Stimulated activated CD4-positive, alpha-beta T cell treated with anti-CD3 and anti-CD28 coated beads, Interleukin-4, amount 100 ng/mL, for 48 hours (primary cell): ENCODE measurements at places on chromosomes 4 and X.

DNA sequence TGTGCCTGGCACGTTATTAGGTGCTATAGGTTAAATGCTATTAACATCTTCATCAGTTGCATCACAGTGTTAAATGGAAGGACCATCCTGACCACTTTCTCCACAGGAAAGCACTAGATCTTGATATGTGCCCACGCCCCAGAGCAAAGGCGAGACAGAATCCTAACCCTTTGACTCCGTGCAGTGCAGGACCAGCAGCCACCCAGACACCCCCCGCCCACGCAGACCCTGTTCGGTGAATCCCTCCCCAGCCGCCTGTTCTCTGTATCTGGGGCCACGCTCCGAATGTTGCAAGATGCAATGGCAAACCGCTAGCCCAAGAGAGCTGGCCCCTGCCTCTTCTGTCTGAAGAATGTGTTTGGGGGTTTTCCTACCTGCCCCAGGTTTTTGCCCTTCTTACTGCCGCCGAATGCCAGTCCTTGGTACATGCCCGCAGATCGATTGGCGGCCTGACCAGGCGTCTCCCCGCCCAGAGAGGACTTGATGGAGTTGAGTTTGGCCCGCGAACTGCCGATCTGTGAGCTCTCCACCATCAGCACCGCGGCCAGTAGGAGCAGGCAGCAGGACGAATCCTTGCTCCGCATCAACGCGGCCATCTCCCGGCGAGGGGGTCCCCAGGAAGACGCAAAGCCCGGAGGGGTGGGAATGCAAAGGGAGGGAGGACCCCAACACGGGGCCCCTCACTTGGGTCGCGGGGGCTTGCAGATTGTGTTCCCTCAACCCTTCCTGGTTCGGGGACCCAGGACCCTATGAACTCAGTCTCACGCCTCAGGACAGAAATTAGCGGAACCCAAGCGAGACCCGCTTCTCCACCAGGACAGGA lies 906 bp downstream of the DKK2 start:
- DNase-seq: no peak

DNA sequence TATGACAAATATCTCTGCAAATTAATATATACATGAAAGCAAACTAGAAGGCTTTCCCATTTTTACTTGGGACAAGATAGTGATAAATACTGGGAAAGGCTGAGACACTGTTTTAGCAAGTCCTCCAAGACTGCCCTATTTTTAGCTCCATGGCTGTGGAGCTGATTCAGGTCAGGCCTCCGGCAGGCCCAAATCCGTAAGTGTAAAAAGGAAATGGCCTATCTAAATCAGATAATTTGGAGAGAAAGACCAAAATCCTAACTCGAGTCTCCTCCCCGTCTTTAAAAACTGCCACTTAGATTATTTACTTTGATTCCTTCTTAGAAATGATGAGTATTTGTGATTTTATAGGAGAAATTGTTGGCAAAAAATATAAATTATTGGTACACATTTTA lies 2.9 kb downstream of the OTUD4 start:
- DNase-seq: no peak

- no peak for DNase-seq
These were observed at the start of gene ITGB1BP2 for GRCh38 chrX:71301195-71301924. ITGB1BP2 (plus strand) TSS chrX:71301750; CDS start chrX:71301807, 57 bp downstream.

DNA sequence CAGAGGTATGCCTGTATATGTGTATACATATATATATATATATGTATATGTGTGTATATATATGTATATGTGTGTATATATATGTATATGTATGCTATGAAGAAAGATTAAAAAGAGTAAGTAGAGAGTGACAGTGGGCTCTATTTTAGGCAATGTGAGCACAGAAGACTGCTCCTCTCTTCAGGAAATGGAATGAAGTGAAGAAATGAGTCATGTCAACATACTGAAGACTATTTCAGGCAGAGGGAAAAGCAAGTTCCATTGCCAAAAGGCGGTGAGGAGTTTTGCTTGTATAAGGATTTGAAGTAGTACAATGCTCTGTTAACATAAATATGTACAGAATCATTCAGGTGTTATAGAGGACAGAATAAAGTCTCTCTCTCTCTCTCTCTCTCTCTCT lies 773.2 kb upstream of the FTHL17 start:
- no peak for DNase-seq

DNA sequence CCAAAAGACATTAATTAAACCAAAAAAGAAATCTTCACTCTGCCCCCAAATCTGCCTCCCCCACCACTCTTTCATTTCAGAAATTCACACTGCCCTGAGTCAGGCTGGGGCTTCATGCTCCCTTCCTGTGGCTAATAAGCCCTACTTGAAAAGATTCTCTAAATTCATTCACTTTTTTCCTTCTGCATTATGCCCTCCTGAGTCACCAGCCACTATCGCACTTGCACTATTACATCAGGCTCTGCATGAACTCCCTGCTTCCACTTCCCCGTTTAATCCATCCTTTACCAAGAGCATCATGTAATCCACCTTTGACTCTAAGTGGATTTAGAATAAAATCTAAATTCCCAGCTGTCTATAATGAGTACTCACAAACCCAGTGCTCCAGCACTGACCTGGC lies 295.4 kb upstream of the KLF3 start:
- DNase-seq: no peak

DNA sequence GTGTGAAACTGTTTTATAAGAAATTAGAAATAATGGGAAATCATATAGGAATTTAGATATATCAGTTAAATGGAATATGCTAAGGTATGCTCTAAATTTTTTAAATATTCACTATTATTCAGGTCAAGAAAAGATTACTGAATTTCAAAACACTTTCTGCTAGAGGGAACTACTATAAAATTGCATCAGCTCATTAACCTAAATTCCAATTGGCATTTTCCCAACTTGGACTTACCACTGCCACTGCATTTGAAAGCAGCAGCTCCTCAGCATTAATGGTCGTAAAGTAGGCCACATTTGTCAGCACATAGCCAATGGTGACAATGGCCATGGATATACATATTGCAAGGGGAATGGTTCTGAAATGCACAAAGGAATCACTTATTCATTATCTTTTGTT lies 57.3 kb downstream of the SLC7A11 start:
- DNase-seq: no peak

- no peak for DNase-seq
These were observed 15.0 kb upstream of the SULT1B1 start for GRCh38 chr4:69775321-69775867.

DNA sequence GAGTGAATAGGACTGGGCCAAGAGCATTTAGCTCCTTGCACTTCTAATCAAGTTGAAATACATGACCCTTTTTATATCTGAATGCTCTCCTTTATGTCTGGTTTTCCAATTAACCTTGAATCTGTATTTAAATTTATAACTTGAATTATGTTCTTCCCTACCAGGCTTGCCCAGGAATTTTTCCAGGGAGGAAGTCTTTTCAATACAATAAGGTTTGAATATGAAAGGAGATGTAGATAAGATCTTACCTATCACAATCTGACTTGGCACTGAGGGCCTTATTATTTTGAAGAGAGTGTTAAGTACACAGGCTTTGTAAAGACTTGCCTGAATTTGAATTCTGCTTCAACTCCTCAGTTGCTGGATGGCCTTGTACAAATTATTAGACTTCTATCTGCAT lies 555.7 kb downstream of the PCDH7 start:
- DNase-seq: no peak

GRCh38 chr4:55303760-55304165 lies 42.3 kb upstream of the SRD5A3 start:
- DNase-seq: no peak

DNA sequence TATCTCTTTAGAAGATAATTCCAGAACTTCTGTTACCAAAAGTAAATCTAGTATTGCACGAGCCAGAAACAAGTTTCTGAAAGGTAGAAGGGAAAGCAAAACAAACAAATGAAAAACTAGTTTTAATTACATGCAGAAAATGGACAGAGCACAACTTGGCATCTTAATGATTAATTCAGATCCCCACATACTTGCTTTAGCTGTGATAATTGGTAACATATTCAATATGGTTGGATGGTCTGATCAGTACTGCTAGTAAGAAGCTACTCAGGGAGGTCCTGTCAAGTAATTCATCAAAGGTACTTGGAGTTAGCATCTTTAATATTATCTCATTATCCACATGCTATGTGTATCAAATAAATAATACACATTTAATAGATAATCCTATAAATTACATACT lies 204.3 kb downstream of the TRAM1L1 start:
- no peak for DNase-seq

GRCh38 chr4:151665022-151665784 lies 95.6 kb downstream of the GATB start:
- DNase-seq: no peak

DNA sequence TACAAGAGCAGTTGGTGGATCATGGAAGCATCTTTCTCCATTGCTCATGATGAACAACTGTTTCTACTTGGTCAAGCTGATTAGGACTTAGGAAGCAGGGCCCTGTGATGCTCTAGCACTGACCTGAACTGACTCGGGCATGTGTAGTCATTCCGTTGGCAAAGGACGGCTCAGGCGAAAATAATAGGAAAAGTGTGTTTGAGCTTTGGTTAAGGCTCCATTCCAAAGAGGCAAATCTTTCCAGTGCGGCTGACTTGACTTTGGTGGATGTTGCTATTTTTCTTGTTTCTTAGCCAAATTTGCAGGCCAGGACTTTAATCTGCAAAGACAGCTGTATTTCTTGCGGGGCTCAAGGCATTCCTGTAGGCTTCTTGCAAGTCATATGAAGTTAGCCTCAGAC lies 39.5 kb downstream of the ZNF518B start:
- DNase-seq: no peak

DNA sequence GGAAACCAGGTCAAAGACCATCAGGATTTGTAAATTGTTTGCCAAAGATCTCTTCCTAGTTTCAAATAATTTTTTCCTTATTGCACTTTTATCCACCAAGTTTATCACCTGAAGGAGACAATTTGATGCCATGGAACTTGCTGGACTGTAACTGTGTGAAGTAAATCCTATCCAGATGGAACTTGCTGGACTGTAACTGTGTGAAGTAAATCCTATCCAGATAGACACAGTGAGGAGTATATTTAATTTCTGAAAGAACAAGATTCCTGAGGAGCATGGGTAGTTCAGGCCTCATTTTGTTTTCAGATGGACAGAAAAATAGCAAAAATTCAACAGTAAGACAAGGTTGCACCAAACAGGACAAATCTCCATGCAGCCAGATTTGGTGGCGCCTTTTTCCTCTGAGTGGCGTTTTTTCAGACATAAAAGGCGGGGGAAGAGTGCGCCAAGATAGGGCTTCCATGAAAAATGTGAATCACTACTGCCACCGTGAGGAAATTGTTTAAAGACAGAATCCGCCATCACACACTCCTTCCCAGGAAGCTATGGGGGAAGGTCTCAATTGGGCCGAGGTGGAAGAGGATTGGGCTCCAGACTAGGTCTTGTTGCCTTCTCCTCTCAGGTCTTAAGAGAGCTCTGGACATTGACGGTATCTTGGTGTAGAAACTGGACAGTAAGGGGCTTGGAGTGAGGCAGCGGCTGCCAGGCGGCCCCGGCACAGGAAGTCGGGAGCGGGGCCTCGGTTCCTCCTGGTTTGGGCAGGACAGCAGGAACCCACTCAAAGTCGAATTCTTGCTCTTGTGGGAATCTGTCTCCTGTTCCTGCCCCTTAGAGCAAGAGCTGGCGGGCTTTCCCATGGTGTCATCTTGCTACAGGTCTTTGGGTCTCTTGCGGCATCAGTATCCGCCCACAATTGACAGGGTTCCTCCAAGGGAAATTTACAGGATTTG lies 234.7 kb downstream of the OR13H1 start:
- DNase-seq: no peak

DNA sequence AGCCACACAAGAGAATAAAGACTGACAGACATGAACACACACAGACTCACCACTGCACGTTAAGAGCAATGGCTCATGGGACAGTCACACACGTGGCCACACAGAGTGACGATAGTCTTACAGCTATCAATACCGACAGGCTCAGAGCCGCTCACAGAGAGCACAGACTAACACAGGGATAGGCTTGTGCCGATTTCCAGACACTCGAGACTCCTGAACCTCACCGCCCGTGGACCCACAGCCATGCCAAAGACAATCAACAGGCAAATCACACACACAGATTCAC lies 716 bp upstream of the SLC38A5 start:
- DNase-seq: no peak

DNA sequence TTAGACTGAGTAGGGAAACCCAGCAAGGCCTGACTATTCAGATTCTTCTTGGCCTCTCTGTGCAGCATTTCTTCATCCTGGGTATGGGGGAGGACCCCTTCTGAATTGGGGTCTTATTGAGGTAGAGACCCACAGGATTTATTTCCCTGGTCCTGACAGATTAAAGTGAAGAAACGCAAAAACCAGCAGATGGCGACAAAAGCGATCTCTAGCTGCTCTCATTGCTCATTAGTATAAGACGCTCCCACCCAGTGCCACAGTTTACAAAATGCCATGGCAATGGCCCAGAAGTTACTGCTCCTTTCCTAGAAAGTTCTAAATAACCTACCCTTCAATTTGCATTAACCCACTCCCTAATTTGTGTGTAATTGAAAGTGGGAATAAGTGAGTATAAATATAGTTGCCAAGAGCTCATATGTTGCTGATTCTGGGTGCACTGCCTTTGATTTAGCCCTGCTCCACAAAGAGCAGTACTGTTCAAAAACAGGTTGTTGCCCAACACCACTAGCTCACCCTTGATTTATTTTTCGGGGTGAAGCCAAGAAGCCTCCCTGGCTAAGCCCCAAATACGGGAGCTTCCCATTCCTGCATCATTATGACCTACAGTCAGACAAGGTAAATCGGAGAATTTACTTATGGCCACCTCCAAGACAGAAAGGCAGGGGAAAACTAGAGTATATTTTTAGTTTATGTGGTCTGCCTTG lies 3.7 kb upstream of the BEX4 start:
- DNase-seq: peak; percentile 7

DNA sequence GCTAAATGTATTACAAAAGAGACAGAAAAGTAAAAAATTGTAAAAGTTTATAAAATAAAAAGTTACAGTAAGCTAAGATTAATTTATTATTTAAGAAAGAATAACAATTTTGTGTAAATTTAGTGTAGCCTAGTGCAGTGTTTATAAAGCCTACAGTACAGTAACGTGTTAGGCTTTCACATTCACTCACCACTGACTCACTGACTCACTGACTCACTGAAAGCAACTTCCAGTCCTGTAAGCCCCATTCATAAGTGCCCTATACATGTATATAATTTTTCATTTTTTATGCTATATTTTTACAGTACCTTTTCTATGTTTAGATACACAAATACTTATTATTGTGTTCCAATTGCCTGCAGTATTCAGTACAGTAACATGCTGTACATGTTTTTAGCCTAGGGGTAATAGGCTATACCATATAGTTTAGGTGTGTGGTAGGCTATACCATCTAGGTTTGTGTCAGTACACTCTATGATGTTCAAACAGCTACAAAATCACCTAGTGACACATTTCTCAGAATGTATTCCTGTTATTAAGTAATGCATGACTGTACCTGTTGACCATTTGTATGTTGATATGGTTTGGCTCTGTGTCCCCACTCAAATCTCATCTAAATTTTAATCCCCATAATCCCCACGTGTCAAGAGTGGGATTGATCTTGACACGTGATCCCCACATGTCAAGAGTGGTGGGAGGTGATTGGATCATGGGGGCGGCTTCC lies 57.9 kb downstream of the CFAP299 start:
- peak; percentile 10 for DNase-seq

DNA sequence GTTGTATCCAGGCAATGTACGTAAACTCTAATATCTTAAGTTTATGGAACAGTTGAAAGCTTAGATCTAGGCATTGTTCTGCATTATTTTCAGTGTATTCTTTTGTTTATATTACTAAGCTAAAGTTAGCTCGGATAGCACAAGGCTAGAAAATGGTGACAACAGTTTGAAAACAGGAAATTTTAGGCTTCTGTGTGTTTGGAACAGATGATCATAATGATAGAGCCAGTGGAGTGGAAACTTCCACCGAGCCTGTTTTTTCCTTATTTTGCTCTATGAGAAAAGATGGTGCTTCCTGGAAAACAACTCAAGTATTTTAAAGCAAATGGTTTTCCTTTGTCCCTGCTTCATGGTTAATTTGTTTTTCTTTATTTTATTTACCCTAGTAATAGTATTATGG lies 70.8 kb downstream of the GAB1 start:
- DNase-seq: no peak
